ENCODE measurements at places on chromosomes 11 and 22. TPM values are rescaled to one million over a fixed set of nuclear protein-coding genes. Genes with fewer than 3 reads are reported as not detected.
A peak's percentile ranks its signal among the peaks of the same experiment; 100 is the strongest.

Gene OR8A1
- total RNA-seq: not detected

Gene MGAT3
- total RNA-seq: not detected

DNA sequence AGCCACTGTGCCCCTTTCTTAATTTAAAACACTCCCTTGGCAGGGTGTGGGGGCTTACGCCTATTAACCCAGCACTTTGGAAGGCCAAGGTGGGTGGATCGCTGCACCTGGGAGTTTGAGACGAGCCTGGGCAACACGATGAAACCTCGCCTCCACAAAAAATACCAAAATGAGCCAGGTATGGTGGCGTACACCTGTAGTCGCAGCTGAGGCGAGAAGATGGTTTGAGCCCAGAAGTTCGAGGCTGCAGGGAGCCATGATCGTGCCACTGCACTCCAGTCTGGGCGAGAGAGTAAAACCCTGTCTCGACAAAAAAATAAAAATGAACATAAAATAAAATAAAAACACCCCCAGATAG is 45.0 kb downstream of the LINC01488 start:
- DNase-seq: no peak

DNA sequence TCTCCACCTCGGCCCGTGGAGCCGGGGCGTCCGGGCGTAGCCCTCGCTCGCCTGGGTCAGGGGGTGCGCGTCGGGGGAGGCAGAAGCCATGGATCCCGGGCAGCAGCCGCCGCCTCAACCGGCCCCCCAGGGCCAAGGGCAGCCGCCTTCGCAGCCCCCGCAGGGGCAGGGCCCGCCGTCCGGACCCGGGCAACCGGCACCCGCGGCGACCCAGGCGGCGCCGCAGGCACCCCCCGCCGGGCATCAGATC is 439 bp downstream of the YAP1 start:
- no peak for DNase-seq

DNA sequence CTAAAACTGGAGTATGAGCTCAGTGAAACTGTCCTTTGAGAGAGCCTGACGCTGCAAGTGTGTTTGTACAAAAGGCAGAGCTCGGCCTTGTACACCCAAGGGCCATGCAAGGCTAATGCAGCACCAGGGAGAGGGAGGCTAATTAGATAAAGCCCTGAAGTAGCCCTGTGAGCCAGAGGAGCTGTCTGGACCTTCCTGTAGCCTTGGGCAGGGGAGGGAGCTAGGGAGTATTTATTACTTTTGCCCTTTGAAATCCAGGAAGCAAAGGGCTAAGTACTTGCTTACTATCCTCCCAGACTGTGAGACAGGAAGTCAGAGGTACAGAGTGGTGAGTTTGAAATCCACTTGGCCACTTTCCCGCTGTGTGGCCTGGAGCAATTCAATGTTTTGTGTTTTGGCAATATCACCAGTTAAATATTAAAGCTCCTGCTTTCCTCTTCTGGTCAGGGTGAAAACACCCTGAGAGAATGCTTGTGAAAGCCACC is 10.2 kb upstream of the LDHA start:
- peak; percentile 69 for DNase-seq

DNA sequence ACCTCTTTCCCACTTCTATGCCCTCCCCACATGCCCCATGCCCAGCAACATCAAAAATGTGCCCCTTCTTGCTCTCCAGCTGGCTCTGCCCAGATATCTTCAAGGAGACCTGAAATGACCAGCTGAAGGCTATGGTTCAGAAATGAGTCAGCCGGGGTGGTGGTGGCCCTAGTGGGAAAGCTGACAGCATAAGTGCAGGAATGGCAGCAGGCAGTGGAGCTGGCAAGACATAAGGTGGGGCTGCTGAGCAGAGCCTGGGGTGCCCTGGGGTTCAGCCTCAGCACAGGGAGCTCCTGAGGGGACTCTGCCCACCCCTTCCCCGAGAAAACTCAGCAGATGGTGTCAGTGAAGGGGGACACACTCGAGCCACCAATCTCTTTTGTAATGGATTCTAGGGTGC is 593.4 kb downstream of the BUD13 start:
- DNase-seq: no peak

DNA sequence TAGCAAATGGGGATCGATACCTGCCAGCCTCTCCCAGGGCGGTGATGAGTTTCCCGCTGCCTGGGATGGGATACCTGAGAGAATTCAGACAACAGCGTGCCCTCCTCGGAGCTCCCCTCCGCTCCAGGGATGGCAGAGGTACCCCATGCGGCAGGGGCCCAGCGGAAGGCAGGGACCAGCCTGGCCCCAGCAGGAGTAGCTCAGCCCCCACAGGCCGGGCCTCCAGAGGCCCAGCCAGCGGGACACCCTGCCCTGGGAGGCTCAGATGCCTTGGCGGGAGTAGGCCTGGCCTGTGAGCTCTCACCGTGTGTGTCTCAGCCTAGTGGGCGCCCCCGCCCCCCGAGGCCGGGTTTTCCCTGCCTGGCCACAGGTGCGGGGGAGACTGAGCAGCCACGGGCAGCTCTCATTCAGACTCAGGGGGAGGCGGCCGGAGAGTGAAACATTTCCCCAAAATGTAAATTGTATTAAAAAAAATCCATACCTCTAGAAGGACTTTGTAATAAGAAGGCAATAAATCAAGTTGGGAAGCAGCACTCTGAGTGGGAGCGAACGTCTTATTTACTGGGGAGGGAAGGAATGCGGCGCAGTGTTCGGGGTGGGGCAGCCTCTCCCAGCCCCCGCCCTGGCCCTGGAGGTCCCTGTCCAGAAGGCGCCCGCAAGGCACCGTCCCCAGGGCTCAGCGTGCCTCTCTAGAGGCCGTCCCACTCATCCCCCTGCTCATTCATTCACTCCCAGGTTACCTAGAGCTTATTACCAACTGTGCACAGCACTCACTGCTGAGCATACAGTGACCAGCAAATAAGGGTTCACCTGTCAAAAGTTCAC is 888.0 kb downstream of the BRD1 start:
- DNase-seq: no peak

DNA sequence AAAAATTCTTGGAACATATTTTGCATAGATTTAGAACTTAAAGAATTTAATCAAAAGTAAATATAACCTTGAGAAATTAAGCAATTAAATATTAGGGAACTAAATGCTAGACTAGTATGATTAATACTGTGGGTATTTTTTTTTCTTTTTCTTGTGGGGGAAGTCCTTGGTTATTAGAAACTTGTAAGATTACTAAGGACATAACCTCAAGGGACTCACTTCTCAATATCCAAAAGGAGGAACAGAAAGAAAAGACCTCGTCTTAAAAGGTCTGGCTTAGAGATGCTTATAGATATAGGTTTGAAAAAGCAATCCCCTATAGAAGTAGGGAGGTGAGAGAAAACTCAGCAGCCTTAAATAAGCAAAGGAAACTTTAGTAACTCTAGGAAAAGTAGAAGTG is 368.5 kb downstream of the INSC start:
- DNase-seq: no peak

DNA sequence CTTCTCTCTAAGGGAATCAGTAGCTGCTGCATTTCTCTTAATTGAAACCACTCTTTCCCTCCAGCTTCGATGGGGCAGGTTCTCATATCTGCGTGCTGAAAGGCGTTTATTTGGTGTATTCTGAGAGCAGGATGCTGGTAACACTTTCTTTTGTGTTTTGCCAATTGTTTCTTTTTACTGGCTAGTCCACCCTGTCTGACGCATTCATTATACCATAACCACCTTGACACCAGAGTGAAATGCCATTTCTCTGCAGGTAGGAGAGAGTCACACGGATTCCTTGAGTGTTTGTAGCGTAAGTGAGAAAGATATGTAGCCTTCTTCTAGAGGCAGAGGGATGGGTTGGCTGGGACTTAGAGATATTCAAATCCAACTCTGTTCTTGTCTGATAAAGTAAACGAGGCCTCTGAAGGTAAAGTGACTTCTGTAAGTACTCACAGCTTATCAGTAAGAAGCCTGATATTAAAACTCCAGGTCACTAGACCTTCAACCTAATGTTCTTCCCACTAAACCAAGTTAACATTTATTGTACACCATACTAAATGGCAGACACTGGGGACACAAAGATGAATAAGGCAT is 21.4 kb downstream of the CD44 start:
- DNase-seq: no peak

Gene ADAMTS15
- 7.9 TPM for total RNA-seq

- no peak for DNase-seq
Measured at GRCh38 chr11:6413791-6414201, 5.1 kb downstream of the APBB1 start.

Gene TRIM49
- total RNA-seq: not detected

- no peak for DNase-seq
Measured at GRCh38 chr11:25537393-25537792, 794.5 kb upstream of the ANO3 start.

DNA sequence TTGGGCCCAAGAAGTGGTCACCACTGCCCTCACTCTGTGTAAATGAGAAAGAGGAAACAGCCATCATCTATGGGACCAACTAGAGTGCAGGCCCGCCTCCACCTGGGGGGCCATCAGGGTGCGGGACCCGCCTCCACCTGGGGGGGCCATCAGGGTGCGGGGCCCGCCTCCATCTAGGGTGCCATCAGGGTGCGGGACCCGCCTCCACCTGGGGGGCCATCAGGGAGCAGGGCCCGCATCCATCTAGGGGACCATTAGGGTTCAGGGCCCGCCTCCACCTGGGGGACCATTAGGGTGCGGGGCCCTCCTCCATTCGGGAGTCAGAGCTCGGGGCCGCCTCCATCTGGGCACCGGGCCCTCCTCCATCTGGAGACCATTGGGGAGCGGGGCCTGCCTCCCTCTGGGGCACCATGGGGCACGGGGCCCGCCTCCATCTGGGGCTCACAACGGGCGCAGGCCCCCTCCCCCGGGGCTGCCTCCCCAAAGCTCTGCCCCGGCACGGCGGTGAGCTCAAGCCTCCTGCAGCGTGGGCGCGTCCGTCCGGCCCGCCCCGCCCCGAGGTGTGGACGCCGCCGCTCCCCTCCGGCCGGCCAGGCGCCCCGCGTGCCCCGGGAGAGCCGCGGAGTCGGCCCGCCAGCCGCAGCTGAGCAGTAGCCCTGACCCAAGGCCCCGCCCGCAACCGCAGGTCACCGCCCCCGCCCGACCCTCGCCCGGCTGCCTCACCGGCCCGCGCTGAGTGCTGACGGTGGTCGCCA is 512 bp downstream of the TOLLIP start:
- no peak for DNase-seq

Gene TKFC
- 15.3 TPM for total RNA-seq

GRCh38 chr22:46479046-46479445 is 58.4 kb downstream of the CELSR1 start:
- DNase-seq: no peak

Gene TMEM45B
- total RNA-seq: not detected

GRCh38 chr11:35566181-35566580 is 40.8 kb upstream of the PAMR1 start:
- DNase-seq: no peak

DNA sequence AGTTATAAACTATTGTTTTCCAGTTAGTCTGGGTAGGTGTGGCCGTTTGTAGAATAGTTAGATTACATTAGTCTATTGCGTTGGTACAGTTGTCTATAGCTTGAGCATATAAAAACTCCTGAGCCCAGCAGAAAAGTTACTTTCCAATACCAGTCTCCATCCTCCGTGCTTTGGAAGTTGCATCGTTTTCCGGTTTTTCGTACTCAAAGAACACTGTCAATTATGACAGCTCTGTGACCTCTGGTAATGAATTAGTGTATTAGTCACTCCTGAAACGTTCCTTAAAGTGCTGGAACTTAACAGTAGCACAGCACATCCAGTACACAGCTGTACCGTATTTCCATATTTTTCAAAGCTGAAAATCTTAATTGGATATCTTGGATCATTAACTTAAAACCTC is 808 bp upstream of the MSANTD2 start:
- DNase-seq: no peak

GRCh38 chr22:45399712-45400445 is 13.5 kb downstream of the SMC1B start:
- no peak for DNase-seq

Gene POU2AF2
- not detected for total RNA-seq

DNA sequence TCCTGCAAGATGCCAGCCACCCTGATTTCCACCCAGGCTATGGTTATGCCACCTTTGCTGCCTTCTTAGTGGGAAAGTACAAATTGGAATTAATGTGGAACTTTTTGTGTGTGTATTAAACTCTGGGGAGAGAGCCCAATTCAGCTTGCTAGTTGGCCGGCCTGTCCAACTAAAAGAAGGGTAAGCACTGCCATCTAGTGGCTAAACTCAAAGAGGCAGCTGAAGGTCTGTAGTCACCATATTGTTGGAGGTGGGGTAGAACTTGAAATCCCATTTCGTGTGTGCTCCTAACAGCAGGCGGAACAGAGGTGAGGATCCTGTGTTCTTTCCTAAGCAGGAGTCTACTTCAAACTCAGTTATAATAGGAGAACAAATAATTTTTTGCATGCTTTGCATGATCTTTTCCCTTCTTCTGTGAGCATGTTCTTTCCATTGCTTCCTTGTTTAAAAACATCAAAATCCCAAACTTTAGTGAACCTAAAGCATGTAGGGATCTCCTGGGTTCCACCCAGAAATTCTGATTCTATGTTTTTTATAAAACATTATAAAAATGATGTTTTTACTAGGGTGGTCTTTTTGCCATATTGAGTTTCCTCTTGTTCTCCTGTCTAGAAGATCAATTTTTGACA is 138.8 kb upstream of the SORL1-AS1 start:
- DNase-seq: peak; percentile 44

GRCh38 chr22:28411125-28411524 is 268.5 kb downstream of the TTC28 start:
- DNase-seq: no peak

GRCh38 chr22:49660321-49660720 is 167.4 kb downstream of the BRD1 start:
- no peak for DNase-seq

DNA sequence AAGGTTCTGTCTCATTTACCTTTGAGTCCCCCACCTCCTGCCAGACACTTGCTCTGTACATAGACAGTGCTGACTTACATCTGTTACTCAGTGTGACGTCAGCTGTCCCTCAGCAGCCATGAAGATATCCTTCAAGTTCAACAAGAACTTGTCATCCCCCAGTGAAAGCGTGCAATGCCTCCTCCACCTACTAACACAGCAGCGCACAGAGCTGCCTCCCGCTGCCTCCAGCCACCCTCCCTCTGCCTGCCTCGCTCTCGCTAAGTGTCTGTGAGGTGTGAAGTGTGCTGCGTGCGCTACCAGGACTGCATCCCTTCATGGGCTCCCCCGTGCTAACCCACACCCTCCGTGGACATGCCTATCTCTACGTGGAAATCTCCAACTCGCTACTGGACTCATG is 621.4 kb downstream of the BRD1 start:
- DNase-seq: no peak

Gene KCNK4
- total RNA-seq: not detected

- no peak for DNase-seq
Measured at GRCh38 chr22:41775976-41776375, 24.5 kb upstream of the CCDC134 start.

Gene INPP5J
- 0.12 TPM for total RNA-seq

Gene P2RY2
- total RNA-seq: not detected
